Activated CD8-positive, alpha-beta T cell treated with anti-CD3 and anti-CD28 coated beads, Interleukin-2, amount 10 ng/mL, durations not matched to agents 7 days and 5 days (primary cell): ENCODE measurements at places on chromosomes 16 and 17.

- DNase-seq, result no peak
- peaks cover 3% of the 10 kb centered on the region for H3K36me3 ChIP-seq
- H3K27me3 ChIP-seq, result no peaks in the 10 kb centered on the region
- no peaks in the 10 kb centered on the region for H3K4me1 ChIP-seq
These were observed 58.3 kb upstream of the ZC3H18 start for GRCh38 chr16:88511906-88512305.

GRCh38 chr17:30112794-30113193 lies 3.8 kb upstream of the NSRP1 start:
- no peak overlapping the region for H3K27ac ChIP-seq
- H3K36me3 ChIP-seq, result peaks cover 5% of the 10 kb centered on the region
- H3K27me3 ChIP-seq, result peaks cover 11% of the 10 kb centered on the region
- H3K4me1 ChIP-seq, result peaks cover 32% of the 10 kb centered on the region
- H3K4me3 ChIP-seq, result no peak overlapping the region

GRCh38 chr16:30437511-30438046 lies 7.7 kb upstream of the DCTPP1 start:
- peaks cover 4% of the 10 kb centered on the region for H3K36me3 ChIP-seq
- no peaks in the 10 kb centered on the region for H3K27me3 ChIP-seq
- H3K27ac ChIP-seq, result no peak overlapping the region
- H3K4me1 ChIP-seq, result peaks cover 20% of the 10 kb centered on the region
- no peak overlapping the region for H3K4me3 ChIP-seq

DNA sequence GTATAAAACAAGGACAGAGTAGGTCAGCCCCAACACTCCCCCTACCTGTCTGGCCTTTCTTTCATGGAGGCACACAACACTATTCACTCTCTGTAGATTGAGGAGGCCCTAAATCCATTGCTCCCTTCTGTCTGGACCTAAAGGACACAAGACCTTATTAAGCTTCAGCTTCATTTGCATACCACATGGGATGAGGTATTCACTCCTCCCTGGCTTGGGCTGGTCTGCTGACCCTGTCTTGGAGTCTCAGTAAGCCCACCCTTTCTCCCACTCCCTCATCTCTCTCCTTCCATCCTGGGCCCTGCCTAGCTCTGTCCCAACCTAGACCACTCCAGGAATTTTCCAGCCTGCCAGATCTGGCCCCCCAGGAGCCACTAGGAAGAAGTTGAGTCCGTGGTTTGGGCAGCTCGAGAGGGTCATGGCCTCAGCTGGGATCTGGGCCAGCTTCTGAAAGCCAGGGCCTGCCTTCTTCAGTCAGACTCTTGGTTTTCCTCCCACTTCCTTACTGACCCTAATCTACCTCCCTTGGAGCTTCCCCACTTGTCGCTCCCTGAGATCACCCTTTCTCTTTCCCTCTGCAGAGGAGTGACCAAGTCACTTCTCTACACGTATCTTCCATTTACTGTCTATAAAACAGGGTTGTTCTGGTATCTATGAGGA lies 6.5 kb upstream of the LLGL1 start:
- no peaks in the 10 kb centered on the region for H3K27me3 ChIP-seq
- H3K4me1 ChIP-seq, result no peaks in the 10 kb centered on the region
- no peak overlapping the region for H3K27ac ChIP-seq
- H3K4me3 ChIP-seq, result no peak overlapping the region

DNA sequence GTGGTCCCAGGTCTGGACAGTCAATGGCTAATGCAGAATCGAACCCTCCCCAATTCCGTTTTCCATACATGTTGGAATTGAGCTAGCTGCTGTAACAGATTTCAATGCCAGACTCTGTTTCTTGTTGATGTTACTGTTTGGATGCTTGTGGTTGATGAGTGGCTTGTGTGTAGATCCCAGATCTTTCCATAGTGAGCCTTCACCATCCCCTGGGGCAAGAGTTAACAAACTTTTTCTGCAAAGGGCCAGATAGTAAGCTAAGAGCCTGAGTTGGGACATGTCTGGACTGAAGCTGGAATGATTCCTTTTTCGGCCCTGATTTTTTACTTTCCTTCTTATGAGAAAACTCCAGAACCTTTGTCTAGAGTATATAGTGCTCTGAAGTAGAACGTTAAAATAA lies 296.3 kb downstream of the CPPED1 start:
- no peak overlapping the region for H3K27ac ChIP-seq
- H3K4me1 ChIP-seq, result no peaks in the 10 kb centered on the region
